ENCODE measurements at places on chromosomes 6 and 20.
A peak's percentile ranks its signal among the peaks of the same experiment; 100 is the strongest.

DNA sequence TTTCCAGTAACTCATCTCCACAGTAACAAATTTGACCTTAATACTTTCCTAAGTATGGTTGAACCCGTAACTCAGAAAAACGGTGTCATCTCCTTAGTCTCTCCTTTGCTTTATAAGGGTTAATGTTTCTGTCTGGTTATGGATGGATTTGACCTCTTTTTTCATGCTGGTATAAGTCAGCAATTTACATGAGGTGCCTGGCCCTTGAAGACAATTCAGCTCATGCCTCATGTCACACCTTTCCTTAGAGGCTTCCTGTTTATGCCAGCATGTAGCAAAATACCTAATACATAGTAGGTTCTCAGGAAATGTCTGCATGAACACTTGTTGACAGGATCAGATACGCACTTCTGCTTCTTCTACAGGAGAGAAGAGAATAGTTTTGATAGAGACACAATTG, 37.7 kb upstream of the C20orf144 start:
- peak; percentile 29 for DNase-seq

DNA sequence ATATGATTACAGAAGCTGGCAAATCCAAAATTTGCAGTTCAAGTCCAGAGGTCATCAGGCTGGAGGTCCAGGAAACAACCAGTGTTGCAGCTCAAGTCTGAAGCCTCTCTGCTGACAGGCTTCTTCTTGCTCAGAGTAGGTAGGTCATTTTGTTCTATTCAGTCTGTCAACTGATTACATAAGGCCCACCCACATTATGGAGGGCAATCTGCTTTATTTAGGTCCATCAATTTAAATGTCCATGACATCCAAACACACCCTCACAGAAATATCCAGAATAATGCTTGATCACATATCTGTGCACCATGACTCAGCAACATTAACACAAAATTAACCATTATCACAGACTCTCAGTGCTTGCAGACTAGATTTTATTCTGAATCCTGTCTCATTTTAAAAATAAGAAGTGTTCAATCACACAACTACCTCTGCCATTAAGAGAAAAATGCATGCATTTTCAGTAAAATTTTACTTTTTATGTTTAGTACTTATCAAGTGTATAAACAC, 759.2 kb upstream of the ADGRB3 start:
- DNase-seq: no peak

- peak; percentile 66 for DNase-seq
Observed at GRCh38 chr6:158972241-158973233, 27.5 kb downstream of the RSPH3 start.

GRCh38 chr20:9137001-9137400, 68.1 kb downstream of the PLCB4 start:
- DNase-seq: no peak

DNA sequence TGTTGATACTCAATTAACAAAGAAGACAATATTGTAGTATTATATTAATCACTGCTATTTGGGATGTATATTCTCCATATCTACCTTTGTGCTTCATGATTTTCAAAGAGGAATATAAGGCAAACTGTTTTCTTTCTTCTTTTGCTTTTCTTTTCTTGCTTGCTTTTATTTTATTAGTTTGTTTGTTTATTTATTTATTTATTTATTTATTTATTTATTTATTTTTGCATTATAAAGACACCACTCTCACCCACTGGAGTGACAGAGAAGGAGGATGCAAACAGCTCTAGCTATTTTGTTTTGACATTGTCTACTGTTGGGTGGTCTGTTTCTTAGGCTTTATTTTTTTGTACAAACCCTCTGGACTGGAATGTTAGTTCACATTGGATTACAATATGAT, 1352.7 kb downstream of the HACE1 start:
- DNase-seq: no peak

- DNase-seq: no peak
Observed at GRCh38 chr6:6686176-6686575, 97.7 kb downstream of the LY86 start.

- peak; percentile 73 for DNase-seq
Observed at GRCh38 chr6:149480502-149481280, 4.1 kb downstream of the ZC3H12D start.

GRCh38 chr20:54600634-54601033, 125.2 kb downstream of the DOK5 start:
- DNase-seq: no peak

GRCh38 chr20:34663213-34663943, 13.5 kb downstream of the PIGU start:
- DNase-seq: no peak

DNA sequence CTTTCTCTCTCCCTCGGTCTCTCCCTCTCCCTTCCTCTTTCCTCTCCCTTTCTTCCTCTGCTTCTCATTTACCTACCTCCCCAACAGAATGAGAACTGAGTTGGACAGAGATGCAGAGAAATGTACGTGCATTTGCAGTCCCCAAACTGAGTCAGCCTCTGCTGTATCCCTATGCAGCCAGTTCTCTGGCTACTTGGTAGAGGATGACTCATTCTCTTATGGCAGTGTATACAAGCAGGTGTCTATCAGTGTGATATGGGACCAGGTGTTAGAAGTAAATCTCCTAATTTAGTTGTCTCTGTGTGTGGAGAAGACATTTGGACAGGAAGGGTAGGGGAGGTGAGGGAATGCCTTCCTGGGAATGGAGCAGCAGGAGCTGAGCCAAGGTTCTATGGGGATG, 470.8 kb downstream of the CD109 start:
- DNase-seq: no peak

DNA sequence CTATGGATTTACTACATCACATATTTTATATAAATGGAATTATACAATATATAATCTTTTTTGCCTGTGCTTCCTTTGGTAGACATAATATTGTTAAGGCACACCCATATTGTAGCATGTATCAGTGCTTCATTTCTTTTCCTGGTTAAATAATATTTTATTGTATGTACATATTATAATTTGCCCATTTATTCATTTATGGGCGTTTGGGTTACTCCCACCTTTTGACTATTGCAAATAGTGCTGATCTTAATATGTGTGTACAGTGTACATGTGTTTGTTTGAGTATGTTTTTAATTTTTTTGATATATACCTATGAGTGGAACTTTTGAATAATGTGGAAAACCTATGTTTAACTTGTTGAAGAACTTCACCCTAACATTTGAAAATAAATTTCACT, 804.2 kb downstream of the DHX35 start:
- no peak for DNase-seq

- no peak for DNase-seq
Observed at GRCh38 chr6:40962241-40962640, 76.8 kb downstream of the UNC5CL start.

DNA sequence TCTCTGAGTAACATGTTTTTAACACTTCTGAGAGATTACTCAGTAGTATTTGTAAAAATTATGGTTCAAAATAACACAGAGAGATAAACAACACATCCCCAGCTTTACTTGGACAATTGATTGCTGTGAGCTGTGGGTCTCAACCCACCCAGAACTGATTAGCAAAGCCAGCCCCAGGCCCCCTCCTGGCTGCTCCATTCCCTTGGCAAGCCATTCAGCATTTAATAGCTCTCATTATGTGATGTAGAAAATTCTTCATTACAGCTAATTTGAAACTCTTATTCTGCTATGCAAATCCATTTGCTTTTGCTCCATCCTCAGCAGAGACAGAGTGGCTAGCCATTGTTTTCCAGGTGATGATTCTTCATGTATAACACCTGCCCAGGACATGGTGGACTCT, 16.6 kb upstream of the SIRT5 start:
- DNase-seq: no peak

DNA sequence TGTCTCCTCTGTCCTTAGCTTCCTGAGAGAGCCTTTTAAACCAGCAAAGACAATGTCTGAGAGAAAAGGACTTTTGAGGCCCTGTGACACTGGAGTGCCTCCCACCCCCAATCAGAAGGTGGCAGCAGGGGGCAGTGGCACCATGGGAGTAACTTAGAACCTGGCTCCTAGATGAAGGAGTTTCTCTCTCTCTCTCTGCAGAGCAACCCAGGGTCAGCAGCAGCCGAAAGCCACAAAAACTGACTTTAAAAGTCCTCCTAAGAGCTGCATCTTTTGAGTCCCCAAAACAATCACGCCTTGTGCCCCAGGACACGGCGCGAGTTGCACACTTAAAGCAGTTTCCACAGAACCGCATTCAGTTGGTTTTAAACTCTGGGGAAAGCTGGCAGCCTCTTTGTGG, 5.3 kb upstream of the TCP11 start:
- peak; percentile 17 for DNase-seq

DNA sequence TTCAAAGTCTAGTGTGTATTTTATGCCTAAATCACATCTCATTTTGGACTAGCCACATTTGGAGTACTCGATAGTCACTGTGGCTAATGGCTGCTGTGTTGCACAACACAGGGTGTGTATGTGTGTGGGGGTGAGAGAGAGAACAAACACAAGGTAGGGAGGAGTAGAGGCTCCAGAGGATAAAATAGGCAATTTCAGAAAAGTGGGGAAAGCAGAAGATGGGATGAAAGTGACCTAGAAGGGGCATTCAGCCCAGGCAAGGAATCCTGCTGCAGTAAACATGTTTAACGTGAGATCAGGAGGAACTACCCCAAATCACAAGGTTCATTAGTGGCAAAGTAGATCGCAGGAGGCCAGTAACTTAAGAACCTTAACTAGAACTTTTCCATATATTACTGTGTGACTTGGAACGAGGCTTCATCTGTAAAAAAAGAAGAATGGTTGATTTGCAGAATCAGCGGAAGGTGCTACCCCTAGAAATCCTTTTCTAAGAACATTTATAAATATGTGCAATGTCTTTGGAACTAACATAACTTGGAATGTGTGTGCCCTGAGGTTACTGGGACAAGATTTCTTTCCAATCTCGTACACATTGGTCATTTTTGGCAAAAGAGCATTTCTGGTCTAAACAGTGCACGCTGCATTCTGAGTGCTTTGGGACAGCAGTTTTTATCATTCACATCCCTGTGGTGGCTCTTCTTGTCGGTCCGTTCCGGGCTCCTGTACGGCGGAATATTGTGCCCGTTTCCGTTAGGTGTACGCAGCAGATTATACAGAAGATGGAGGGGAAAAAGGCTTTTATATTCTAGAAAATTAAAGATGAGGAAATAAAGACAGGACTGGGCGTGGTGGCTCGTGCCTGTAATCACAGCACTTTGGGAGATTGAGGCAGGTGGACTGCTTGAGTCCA, 2.6 kb downstream of the DUSP22 start:
- DNase-seq: no peak

GRCh38 chr6:21604081-21604480, 10.5 kb downstream of the SOX4 start:
- DNase-seq: no peak

- DNase-seq: no peak
Observed at GRCh38 chr20:40443753-40444152, 245.3 kb downstream of the MAFB start.

- DNase-seq: no peak
Observed at GRCh38 chr20:43765916-43766315, 39.1 kb upstream of the GTSF1L start.

GRCh38 chr20:40110311-40110831, 578.7 kb downstream of the MAFB start:
- DNase-seq: no peak

GRCh38 chr20:53141201-53142050, 169.3 kb downstream of the TSHZ2 start:
- no peak for DNase-seq

DNA sequence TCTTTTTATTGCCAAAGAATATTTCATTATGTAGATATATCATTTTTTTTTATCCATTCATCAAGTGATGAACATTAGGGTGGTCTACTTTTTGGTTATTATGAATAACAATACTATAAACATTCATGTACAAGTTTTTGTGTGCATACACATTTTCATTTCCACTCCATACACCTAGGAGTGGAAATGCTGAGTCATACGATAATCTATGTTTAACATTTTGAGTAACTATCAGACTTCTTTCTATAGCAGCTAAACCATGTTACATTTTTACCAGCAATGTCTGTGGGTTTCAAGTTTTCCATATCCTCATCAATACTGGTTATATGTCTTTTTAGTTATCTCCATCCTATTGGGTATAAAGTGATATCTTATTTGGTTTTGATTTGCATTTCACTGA, 65.7 kb downstream of the PRSS35 start:
- DNase-seq: no peak

DNA sequence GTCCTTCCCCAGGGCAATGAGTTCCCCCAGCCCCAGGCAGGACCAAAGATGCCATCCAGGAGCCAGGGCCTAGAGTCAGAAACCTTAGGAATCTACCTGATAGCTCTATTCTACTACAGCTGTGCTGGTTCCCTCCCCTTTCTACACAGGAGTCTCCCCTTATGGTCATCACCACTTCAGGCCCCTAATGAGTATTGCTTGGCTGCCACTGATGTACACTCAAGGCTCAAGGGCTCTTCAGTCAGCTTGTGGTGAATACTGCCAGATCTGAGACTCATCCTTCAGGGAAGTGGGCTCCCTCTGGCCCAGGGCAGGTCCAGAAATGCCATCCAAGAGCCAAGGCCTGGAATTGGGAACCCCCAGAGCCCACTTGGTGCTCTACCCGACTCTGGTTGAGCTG, 248.6 kb downstream of the ALDH8A1 start:
- no peak for DNase-seq

DNA sequence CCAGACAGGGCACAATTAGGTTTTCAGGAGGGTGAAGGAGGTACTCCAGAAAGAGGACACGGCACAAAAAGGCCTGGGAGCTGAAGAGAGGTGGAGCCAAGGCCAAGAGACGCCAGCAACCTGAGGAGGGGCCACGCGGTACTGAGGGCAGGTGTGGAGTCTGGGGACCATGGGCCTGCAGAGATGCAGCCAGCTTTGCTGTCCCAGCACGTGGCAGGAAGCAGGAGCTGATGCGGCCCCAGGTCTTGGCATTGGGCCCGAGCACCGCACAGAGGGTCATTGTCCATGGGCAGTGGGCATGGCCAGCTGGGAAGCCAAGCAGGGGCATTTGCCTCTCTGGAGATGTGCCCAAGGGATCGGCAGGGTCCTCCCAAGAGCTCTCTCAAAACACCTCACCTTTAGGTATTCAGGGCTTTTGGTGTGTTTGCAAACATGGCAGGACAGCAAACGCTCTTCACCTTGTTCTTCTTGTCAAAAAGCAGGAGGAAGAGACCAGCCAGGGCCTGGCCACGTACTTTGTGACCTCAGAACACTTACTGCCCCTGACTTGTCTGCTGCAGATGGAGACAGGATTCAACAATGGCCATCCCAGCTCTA, 1.4 kb upstream of the BPIFB1 start:
- DNase-seq: no peak

DNA sequence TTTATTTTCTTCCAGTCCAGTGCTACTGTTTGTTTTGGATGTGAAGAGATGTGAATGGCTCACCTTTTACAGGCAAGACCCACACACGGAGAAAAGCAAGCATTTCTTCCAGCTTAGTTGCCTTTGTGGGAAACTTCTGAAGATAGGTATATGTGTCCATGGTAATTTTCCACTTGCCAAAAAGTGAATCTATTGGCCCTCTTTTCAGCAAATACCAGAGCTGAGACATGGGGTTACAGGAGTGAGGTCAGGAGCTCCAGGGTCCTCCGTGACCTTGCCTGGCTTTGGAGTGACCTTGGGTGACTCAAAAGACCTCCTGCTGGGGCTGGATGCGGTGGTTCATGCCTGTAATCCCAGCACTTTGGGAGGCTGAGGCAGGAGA, 166.7 kb downstream of the SCML4 start:
- no peak for DNase-seq

Measured in CD4-positive, alpha-beta T cell treated with Interleukin-1 beta for 1 hour (primary cell).